ENCODE measurements at places on chromosomes 7 and 10.

DNA sequence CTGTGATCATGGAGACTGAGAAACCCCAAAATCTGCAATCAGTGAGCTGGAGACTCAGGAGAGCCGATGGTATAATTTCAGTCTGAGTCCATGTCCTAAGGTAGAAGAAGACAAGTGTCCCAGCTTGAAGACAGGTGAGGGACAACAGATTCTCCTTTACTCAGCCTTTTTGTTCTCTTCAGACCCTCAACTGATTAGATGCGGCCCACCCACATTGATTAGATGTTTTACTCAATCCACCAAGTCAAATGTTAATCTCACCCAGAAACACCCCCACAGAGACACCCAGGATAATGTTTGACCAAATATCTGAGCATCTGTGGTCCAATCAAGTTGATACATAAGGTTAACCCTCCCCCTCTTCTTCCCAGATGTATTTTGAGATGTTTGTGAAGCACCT lies 131.2 kb downstream of the PFKFB3 start:
- DNase-seq: no peak

DNA sequence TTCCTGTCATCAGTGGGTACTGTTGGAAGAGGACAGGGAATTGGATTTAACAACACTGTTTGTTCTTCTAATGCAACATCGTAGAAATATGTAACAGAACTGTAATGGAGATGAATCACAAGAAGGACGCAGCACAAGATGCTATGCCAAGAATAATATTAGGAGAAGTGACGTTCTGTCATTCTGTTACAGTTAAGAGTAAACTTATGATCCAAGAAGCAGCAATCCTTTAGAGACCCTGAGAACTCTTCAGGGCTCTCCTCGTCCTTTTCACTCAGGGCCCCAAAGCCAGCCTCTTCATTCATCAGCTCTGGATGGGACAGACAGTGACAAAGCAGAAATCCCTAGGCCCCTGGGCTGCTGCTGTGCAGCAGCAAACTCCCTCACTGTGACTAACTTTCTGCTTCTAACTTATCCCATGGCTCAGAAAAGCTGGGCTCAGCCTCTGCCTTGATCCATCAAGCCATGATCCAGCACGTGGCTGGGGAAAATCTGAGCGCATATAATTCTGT lies 8.7 kb upstream of the IL6 start:
- DNase-seq: no peak

GRCh38 chr7:119996634-119997033 lies 276.3 kb upstream of the KCND2 start:
- DNase-seq: peak; percentile 39

DNA sequence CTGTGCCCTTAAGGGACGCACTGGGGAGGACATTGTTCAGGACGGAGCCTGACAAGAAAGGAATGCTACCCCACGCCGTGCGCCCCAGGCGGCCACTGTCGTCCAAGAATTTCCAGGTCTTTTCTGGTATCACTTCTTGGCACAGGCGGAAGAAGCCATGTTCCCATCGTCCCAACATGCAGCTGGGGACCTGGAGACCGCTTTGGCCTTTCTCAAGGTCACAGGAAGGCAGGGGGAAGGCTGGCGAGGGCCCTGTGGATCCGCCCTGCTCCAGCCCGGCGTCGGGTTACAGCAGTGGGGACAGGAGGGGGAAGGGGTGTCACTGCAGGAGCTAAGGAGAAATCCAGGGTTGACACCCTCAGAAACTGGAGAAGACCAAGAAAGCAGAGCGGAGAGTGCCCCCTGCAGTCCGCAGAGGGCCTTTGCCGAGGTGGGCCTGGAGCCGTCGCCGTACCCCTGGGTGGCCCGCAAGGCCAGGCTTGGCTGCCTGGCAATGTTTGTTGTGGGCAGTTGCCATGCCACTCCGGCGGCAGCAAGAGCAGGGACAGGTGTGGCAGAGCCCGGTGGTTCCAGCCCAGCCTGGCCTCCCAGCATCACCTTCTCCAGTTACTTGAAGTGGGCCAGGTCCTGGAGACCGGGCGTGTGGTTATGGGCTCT lies 104.1 kb downstream of the LHPP start:
- peak; percentile 40 for DNase-seq

- peak; percentile 23 for DNase-seq
Observed at GRCh38 chr7:48139459-48139858, 31.8 kb upstream of the ABCA13 start.

GRCh38 chr10:100828738-100829096 lies 83.3 kb downstream of the PAX2 start:
- peak; percentile 31 for DNase-seq

DNA sequence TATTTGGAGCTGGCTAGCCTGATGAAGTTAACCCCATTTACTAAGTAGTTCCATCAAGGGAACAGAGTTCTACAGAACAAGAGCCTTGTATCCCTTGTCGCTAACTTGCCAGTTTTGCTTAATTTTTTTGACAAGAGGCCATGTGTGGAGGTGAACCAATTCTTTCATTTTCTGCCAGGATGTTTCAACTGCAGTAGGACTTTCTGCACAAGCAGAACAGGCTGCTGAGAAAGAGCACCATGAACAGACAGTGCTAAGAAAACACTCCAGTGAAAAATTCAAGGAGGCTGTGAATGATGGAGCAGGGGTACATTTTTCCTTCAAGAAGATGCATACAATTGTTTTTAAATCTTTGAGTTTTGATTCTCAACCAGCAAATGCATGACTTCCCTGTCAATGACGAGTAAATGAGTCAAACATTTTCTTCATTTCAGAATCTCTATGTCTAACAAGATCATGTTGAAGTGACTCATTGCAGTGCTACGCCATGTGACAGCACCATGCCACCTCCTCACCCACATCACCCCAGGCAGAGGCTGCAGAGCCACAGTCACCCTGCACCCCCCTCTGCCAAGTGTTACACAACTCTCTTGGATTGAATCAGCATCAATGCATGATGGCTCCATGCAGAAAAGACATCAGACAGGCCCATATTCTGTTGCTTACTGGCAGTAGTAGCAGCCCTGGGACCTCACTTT lies 193.1 kb downstream of the COBL start:
- no peak for DNase-seq

- no peak for DNase-seq
Observed at GRCh38 chr7:20831956-20832355, 45.3 kb upstream of the SP8 start.
